ENCODE measurements at places on chromosomes 13 and 19.

DNA sequence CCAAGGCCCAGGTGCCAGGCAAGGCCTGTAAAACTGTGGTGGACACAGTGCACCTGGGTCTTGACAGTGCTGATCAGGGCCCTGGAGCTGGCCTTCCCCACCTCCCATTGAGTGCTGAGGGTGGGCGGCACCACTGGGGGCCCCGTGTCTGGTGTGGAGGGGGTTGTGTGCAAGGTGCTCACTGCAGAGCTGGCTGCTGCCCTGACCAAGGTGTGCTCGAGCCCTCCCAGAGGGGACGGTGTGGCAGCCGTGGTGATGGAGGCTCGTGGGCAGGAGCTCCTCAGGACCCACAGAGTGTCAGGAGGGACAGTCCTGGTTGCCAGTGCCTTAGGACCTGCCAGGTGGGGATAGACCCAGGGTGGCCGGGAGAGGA, 23.0 kb downstream of the ATP4B start:
- DNase-seq: no peak

DNA sequence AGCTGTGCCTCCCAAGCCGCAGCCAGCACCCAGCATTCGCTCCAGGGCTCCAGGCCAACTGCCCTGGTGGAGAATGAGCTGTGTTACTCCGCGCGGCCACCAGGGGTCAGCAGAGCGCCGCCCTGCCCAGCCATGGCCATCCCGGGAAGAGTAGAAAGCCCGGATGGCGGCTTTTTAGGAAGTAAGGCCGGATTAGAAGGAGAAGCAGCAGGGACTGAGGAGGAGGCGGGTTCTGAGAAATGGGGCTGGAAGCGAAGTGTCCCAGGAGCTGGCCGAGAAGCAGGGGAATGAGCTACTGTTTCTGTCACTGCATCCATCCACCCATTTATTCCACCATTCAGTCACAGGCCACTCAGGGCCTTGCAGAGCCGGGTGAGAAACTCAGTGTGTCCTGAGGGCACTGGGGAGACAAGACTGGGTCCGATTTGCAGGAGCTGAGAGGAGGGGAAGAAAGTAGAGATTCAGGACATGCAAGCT, 6.6 kb upstream of the NPAS1 start:
- peak; percentile 79 for DNase-seq

DNA sequence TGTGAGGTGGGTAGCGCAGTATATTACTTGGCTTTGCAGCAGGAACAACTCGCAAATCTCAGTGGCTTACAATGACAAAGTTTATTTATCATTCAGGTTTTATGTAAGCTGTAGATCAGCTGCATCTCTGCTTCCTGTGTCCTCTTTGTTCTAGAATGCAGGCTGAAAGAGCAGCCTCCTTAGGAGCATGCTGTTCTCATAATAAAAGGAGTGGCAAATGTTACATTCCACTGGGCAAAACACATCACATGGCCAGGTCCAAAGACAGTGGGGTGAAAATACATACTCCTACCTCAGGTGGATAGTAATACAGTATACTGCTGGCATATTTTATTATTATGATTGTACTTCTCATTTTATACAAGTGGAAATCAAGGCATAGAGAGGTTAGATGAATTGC, 1.2 kb upstream of the CSNK1A1L start:
- no peak for DNase-seq

GRCh38 chr19:48815870-48816501, 5.2 kb upstream of the BCAT2 start:
- peak; percentile 58 for DNase-seq

GRCh38 chr13:110200276-110200870, 106.6 kb downstream of the COL4A1 start:
- DNase-seq: no peak

GRCh38 chr13:77946522-77946921, 27.9 kb upstream of the EDNRB start:
- DNase-seq: no peak

GRCh38 chr13:26457212-26457611, 100.3 kb upstream of the WASF3 start:
- no peak for DNase-seq

GRCh38 chr13:39224671-39225240, 186.5 kb downstream of the NHLRC3 start:
- DNase-seq: no peak

- DNase-seq: peak; percentile 96
Measured at GRCh38 chr19:36331353-36332228, 47.4 kb downstream of the ZFP14 start.

GRCh38 chr13:103282571-103283450, 216.6 kb upstream of the SLC10A2 start:
- DNase-seq: peak; percentile 92

DNA sequence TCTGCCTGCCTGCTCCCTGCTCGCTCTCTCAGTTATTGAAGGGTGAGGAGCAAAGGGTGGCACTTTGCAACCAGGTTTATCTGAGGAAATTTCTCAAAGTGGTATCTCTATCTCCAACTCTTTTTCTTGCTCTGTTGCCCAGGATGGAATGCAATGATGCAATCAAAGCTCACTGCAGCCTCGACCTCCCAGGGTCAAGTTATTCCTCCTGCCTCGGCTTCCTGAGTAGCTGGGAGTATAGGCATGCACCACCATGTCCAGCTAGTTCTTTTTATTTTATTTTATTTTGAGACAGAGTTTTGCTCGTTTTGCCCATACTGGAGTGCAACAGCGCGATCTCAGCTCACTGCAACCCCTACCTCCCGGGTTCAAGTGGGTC, 4.9 kb downstream of the ACTMAP start:
- DNase-seq: no peak

DNA sequence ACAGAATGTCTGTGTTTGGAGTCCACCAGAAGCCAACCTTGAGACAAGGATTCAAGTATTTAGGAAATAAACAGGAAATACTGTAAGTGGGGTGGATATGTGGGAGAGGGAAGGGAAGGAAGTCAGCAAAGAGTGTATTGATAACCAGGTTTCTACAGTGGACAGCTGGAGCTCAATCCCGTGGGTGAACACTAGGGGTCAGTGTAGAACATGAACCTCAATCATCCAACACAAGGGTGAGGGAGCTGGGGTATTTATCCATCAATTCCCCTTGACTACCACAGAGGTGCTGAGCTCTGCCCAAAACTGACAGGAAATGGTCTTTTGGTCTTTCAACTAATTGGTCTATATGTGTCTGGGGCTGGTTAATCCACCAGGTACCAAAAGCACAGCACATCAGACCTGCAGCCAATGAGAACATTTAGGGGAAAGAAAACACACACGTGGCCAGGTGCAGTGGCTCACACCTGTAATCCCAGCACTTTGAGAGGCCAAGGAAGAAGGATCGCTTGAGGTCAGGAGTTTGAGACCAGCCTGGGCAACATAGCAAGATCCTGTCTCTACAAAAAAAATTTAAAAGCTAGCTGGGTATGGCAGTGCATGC, 5.6 kb upstream of the SYDE1 start:
- DNase-seq: peak; percentile 48

DNA sequence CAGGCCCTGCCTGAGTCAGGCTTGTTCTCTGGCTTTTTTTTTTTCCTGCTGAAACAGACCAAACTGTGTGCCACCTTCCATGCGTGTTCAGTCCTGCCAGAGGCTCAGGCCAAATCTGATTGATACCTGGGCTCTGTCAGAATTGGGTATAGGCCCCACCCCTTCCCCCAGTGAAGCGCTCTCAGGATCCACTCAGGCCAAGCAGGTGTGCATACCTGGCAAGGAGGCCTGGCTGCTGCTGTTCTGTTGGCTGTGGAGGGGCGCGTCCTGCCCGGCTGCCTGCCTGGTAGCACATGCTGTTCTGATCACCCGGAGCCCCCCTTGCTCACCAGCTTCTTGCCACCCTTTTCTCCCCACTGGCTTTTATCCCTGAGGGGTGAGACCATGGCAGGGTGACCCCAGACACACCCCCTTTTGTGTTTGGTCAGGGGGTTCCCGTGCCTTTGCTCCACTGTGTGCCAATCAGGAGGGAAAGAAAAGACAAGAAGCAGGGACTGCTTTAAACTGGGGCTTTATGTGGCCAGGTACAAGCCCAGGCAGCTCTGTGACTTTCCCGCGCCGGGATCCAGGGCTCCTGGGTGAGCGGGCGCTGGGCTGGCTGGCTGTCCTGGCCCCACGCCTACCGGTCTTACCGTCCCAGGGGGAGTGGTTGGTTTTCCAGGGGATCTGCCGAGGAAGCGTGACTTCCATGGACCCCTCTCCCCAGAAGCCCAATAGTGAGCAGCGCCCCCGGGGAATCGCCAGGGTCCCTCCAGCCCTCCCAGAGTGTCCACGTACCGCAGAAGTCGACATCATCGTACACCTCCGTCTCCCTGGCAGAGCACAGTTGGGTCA, 12.7 kb downstream of the PRAM1 start:
- no peak for DNase-seq

GRCh38 chr13:79810669-79811068, 329.7 kb downstream of the NDFIP2 start:
- DNase-seq: peak; percentile 68

- no peak for DNase-seq
Measured at GRCh38 chr19:50020481-50020880, 4.7 kb downstream of the VRK3 start.

DNA sequence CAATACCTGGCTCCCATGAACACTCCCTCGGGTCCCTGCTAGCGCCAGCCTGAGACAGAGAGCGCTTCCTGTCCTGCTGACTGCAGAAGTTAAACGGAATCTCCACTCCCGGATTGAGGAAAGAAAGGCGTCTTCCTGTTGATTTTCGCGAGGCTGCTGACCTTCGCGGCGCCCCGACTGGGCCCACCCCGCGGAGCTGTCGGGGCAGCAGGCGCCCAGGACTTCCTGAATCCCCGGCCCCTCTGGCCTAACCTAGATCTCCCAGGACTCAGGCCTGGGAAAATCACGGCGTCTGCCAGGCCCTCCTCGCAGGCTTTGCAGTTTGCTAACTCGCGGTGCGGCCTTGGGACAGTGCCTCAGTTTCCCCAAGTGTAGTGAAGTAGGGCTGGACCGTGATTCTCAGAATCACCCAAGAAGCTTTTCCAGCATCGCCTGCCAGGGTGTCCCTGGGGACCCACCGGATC, 108.8 kb downstream of the KCTD15 start:
- peak; percentile 22 for DNase-seq

Measured in cardiac muscle cell (in vitro differentiated cells and primary cell).